ENCODE measurements at places on chromosomes 1 and 21.

- H3K27me3 ChIP-seq = no peaks in the 10 kb centered on the region
- no peaks in the 10 kb centered on the region for H3K36me3 ChIP-seq
- no peak overlapping the region for H3K4me3 ChIP-seq
- DNase-seq = no peak
- peak overlapping the region; percentile 54 for H3K27ac ChIP-seq
These were observed 48.8 kb downstream of the LEPR start for GRCh38 chr1:65469126-65469888.

DNA sequence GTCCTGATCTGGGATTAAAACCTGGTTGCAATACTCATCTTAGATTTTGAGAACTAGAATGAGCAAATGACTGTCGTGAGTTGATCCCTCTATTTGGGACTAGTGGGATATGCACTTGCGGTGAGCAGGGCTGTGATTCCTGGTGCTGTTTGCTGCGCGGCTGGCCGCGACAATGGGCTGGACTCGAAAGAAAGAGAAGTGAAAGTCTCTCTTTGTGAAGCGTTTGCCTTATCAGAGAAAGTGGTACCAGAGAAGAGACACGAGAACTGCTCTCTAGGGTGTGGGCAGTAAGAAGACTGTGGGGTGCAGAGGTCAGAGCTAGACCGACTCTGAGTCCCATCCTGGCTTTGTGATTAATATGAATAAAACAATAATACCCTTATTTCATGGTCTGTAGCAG, 8.6 kb downstream of the ST6GALNAC3 start:
- no peaks in the 10 kb centered on the region for H3K4me1 ChIP-seq
- DNase-seq = no peak
- H3K4me3 ChIP-seq = no peak overlapping the region

DNA sequence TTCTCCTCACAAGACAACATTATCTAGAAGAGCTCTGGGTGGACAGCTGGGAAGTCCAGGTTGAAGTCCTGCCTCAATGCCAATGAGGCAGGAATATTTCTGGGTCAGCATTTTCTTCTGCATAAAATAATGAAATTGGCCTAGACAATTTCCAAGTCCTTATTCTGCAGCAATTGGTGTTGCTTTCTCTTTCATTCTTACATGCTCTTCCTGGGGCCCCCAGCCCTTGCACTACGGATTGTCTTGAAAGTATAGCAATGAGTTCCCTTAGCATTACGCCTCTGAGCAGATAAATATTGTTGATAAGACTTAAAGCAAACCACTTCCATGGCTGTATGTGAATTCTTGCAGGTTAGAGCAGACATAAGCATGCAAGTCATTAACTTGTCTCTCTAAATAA, 188.5 kb downstream of the TGFBR3 start:
- no peak for DNase-seq
- H3K27me3 ChIP-seq = no peaks in the 10 kb centered on the region
- H3K4me1 ChIP-seq = peaks cover 7% of the 10 kb centered on the region
- peaks cover 18% of the 10 kb centered on the region for H3K36me3 ChIP-seq
- no peak overlapping the region for H3K27ac ChIP-seq
- H3K4me3 ChIP-seq = no peak overlapping the region

- H3K27me3 ChIP-seq = no peaks in the 10 kb centered on the region
- DNase-seq = peak; percentile 48
- peak overlapping the region; percentile 50 for H3K27ac ChIP-seq
- peaks cover 16% of the 10 kb centered on the region for H3K4me1 ChIP-seq
- H3K36me3 ChIP-seq = no peaks in the 10 kb centered on the region
These were observed 90.9 kb upstream of the SLC44A3 start for GRCh38 chr1:94729267-94729666.

GRCh38 chr21:38277501-38278131, 20.8 kb downstream of the KCNJ15 start:
- H3K27me3 ChIP-seq = no peaks in the 10 kb centered on the region
- H3K4me3 ChIP-seq = no peak overlapping the region
- H3K27ac ChIP-seq = peak overlapping the region; percentile 70
- H3K4me1 ChIP-seq = no peaks in the 10 kb centered on the region
- no peaks in the 10 kb centered on the region for H3K36me3 ChIP-seq

GRCh38 chr21:43890042-43890441, 25.0 kb downstream of the AGPAT3 start:
- no peaks in the 10 kb centered on the region for H3K27me3 ChIP-seq
- no peak overlapping the region for H3K4me3 ChIP-seq
- H3K4me1 ChIP-seq = peaks cover 24% of the 10 kb centered on the region
- no peak for DNase-seq
- peaks cover 17% of the 10 kb centered on the region for H3K36me3 ChIP-seq

DNA sequence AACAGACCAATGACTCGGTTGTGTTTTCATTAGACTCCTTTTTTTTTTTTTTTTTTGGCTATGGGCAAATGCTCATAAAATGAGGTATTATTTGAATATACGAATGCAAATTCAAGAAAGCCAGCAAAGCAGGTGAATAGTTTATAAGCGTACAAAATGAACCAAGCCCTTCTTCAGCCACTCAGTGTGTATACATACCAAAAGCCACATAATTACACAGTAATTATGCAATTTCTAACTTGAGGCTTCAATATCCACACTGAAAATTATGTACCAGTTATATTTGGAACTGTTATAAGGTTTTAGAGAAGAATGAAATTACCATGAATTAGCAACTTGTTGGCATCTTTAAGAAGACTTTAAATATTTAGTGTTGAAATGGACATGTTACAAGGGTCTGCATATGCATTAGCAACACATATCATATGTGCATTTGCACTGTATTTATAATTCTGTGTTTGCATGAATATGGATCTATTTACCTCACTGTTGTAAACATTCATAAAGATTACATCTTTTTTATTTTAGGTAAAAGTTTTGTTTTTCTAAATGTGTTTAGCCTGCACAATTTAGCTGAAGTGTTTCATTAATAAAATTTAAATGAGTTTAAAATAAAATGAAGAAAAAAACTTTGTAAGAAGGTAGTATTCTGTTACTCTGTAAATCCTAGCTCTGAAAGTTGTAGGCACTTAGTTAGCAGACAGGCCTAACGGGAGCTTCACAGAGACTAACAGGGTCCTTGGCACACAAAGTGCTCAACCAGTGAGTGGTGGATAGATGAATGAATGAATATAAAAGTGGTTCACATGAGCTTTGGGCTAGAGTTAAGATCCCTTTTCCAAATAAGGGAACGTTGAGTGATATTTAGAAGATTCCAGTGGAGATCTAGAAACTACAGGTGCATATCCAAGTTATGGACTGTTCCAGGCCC, 241.0 kb upstream of the NFIA start:
- DNase-seq = no peak
- H3K27ac ChIP-seq = no peak overlapping the region
- no peak overlapping the region for H3K4me3 ChIP-seq
- H3K36me3 ChIP-seq = no peaks in the 10 kb centered on the region
- no peaks in the 10 kb centered on the region for H3K4me1 ChIP-seq

DNA sequence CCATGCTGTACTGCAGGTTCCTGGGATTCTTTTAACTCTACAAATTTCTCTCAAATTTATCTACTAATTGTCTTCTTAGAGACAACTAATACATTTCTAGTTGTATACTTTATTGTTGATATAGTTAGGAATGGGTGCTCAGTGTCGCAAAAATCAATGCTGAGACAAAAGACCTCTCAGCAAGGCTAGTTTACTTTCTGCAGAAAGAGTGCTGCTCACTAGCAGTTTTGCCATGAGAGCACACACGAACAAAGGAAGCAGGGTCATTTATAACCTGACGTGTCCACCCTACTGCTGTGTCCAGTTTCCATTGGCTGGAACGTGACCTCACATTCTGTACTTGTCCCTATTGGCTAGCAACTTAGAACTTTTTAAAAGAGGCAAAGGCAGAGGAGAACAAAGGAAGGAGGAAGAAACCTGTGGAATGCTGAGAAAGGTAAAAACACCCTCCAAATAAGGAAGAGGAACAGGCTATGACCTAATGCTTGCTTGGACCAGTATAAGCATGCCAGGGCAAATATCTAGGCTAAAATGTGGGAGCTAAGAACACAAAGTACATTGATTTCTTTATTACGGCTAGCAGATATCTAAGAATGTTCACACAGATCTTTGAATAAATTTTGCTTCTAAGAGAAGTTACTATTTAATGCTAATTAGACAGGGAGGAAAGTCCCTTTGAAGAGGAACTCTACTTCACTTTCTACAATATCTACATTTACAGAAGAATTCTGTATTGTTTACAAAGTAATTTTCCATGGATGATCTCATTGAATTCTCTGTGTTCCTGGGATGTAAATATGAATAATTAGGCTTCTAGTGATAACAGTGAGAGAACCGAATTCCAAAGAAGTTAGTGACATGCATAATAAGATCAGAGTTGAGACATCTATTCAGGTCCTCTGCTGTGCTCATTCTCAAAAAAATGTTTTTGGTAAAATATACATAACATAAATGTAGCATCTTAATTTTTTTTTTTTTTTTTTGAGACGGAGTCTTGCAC, 86.0 kb upstream of the MAP10 start:
- H3K4me1 ChIP-seq = no peaks in the 10 kb centered on the region
- H3K4me3 ChIP-seq = no peak overlapping the region
- no peaks in the 10 kb centered on the region for H3K27me3 ChIP-seq
- H3K36me3 ChIP-seq = no peaks in the 10 kb centered on the region
- DNase-seq = no peak

- H3K36me3 ChIP-seq = no peaks in the 10 kb centered on the region
- no peak for DNase-seq
- H3K4me1 ChIP-seq = peaks cover 67% of the 10 kb centered on the region
- peak overlapping the region; percentile 40 for H3K27ac ChIP-seq
- H3K4me3 ChIP-seq = no peak overlapping the region
- H3K27me3 ChIP-seq = no peaks in the 10 kb centered on the region
These were observed 25.7 kb downstream of the TENT5C start for GRCh38 chr1:117631359-117632160.

DNA sequence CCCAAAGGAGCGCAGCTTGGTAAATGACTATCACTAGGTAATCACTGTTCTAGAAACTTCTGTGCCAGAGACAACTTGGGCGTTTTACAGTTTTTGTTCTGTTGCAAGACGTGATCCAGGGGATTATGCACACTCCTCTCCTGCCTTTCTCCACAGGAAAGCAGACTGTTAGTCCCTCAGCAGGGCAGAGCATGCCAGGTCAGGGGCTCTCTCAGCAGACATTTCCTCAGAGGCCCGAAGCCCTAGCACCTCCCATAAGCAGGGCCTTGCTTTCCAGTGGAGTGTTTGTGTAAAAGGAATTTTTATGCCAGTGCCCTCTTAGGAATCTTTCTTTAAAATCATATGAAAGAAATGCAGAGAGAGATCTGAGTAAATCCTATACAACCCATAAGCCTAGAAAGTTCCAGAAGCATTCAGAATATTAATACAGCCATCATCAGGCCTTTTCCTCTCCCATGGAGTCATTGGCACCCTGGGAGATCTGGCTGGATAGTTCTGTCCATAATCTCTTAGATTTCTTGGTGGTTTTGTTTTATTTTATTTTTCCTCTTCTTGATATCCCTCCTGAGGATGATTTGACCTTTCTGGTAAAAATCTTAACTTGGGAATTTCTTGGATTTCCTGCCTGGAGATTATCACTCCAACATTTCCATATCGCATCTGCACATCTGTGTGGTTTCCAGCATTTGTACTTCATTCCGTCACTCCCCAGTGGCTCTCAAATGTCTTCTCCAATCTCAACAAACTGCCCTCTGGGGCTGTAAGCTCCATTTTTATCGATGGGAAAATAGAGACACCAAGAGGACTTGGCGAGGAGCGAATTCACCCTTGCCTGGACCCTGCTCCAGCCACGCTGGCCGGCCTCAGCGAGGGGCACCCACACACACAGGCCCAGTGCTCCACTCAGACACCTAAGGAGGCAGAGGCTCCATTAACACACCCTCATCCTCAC, 116.1 kb downstream of the PSMG1 start:
- H3K27me3 ChIP-seq = no peaks in the 10 kb centered on the region
- DNase-seq = no peak
- peak overlapping the region; percentile 51 for H3K27ac ChIP-seq
- peaks cover 21% of the 10 kb centered on the region for H3K4me1 ChIP-seq
- no peak overlapping the region for H3K4me3 ChIP-seq

DNA sequence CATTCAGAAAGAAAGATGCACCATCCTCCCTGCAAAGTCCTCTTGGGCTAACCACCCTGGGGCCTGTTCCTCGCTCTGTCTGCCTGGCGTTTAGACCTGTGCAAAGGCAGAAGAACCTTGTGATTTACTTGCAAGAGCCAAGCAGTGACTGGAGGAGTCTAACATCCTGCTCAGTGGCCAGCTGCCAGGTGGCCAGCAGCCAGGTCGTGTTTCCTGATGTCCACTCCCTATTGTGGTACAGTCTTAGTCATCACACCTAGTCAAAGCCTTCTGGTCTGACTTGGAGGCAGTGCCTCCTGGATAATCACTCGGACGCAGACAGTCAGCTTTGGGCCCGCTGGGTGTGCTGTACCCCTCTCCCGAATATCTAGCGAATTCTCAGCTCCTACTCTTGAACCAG, 118.1 kb downstream of the PGBD5 start:
- DNase-seq = peak; percentile 93
- H3K4me3 ChIP-seq = no peak overlapping the region
- H3K4me1 ChIP-seq = no peaks in the 10 kb centered on the region
- H3K27ac ChIP-seq = no peak overlapping the region
- H3K36me3 ChIP-seq = no peaks in the 10 kb centered on the region

DNA sequence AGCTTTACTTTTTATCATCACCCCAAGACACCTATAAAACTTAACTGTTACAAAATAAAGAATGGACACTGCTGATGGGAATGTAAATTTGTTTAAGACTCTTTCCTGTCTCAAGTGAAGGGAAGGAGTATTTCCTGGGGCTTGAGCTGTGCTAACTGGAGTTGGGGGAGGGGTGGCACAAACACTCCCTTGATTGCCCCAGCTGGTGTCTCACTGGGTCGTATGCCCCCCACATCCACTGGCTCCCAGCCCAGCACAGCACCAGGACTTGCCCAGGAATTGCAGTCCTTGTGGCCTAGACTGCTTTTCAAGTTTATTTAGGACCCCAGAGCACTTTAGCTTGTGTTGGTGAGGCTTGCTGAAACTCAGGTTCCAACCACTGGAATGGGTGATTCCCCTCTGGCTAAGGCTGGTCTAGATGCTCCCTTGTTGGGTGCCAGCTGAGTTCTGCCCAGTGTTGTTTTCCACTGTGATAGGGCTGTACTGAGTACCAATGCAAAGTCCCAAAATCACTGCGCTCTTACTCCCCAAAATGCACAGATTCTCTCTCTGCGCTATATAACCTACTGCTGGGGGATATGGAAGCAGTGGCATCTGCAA, 49.1 kb upstream of the DR1 start:
- peaks cover 5% of the 10 kb centered on the region for H3K36me3 ChIP-seq
- no peaks in the 10 kb centered on the region for H3K4me1 ChIP-seq
- no peak for DNase-seq

DNA sequence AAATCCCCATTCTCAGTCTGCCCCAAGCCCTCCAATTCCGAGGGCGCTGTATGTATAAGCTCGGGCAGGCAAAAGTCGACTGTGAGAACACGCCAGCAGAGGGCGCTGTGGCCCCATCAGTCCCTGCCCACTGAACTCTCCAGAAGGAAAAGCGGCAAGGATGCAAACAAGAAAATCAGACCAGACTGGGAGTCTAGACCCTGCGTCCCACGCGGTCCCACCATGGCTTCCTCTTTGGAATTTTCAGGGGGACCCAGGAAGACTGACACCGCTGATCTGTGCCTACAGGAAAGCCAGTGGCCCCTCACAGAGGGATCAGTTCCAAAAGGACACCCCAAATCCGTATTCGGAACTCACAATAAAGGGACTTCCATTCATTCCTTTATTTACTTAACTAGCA, 19.5 kb downstream of the TEX35 start:
- no peak overlapping the region for H3K27ac ChIP-seq
- no peak overlapping the region for H3K4me3 ChIP-seq
- H3K4me1 ChIP-seq = peaks cover 20% of the 10 kb centered on the region
- H3K27me3 ChIP-seq = no peaks in the 10 kb centered on the region
- no peaks in the 10 kb centered on the region for H3K36me3 ChIP-seq
- DNase-seq = peak; percentile 94

All from stomach (tissue), 19 donors.